ENCODE measurements at places on chromosomes 11 and 22. TPM values are rescaled to one million over a fixed set of nuclear protein-coding genes. Genes with fewer than 3 reads are reported as not detected.

MSANTD2 gene
- 4.2 TPM for polyA plus RNA-seq

FERMT3 gene
- polyA plus RNA-seq, result 183 TPM

OTUB1 gene
- 177 TPM for polyA plus RNA-seq

MTA2 gene
- 34.7 TPM for polyA plus RNA-seq

SLC22A6 gene
- polyA plus RNA-seq, result not detected

CASP1 gene
- 110 TPM for polyA plus RNA-seq

CNIH2 gene
- not detected for polyA plus RNA-seq

FTH1 gene
- 3,433 TPM for polyA plus RNA-seq

RCN1 gene
- 5.8 TPM for polyA plus RNA-seq

CHADL gene
- polyA plus RNA-seq, result 0.22 TPM

MAJIN gene
- polyA plus RNA-seq, result not detected

USP47 gene
- polyA plus RNA-seq, result 50.1 TPM

CDC42BPG gene
- not detected for polyA plus RNA-seq

OR10G7 gene
- not detected for polyA plus RNA-seq

CBX7 gene
- polyA plus RNA-seq, result 33.3 TPM

PPFIBP2 gene
- polyA plus RNA-seq, result 0.47 TPM

OR10D3 gene
- not detected for polyA plus RNA-seq

OR6M1 gene
- not detected for polyA plus RNA-seq

GPR83 gene
- polyA plus RNA-seq, result not detected

CHRM1 gene
- polyA plus RNA-seq, result not detected

HBB gene
- polyA plus RNA-seq, result not detected

OR2AT4 gene
- polyA plus RNA-seq, result not detected

OR51B4 gene
- not detected for polyA plus RNA-seq

PHF21B gene
- polyA plus RNA-seq, result not detected

SCN3B gene
- not detected for polyA plus RNA-seq

Data from CD4-positive, CD25-positive, alpha-beta regulatory T cell (primary cell).